AG04450 (cell line): ENCODE measurements at places on chromosomes 5 and 9.
A peak's percentile ranks its signal among the peaks of the same experiment; 100 is the strongest.

DNA sequence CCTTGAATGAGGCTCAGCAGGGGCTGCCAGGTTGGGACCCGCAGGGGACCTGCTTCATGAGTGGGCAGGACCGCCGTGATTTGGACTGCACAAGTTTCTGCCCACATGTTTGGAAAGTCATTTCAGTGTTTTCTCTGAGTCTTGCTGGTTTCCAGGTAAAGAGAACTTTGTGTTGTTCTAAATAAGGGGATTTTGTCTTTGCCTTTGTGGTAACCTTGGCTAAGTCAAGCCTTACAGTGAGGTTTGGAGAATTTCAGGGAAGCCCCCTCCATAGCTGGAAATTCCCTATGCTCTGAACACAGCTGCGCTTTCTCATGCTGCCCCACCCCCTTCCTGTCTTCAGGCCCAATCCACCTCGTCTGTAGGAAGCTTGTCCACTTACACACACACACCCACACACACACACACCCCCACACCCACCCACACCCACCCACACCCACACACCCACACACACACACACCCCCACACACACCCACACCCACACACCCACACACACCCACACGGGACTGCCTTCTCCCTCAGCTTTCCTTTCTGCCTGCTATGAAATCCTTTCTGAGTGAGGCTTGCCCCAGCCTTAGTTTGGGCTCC lies 270.1 kb downstream of the HSPA4 start:
- no peak for DNase-seq

DNA sequence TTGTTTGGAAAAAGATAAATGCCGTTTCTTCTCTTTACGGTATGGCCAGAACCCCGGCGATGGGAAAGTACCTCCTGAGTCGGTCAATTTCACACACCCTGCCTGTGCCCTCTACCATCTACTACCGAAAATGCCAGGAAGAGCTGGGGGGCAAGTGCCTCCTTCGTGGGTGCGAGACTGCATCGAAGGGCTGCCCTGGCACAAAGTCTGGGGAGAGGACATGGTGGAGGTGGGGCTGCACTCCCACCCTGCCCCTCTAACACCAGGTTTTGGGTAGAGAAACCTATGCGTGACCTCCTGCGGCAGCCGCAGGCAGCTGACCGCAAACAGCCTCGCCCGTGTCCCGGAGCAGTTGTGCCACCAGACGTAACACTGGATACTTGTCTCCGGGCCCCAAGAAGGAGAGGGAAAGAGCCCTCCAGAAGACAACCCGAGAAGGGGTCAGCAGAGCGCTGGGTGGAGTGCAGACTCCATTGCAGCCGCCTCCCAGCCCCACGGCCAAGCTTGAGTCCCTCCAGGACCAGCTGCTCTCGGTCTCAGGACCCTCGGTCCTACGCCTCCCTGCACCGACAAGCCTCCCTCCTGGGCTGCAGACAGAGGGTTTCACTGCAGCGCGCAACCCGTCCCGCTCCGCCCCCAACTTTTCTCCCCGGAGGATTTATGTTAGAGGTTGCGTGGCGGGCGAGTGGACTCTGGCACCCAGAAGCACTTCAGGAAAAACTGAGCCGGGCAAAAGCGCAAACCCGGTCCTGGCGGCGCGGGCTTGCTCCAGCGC lies 823 bp upstream of the PRDM6 start:
- no peak for DNase-seq

DNA sequence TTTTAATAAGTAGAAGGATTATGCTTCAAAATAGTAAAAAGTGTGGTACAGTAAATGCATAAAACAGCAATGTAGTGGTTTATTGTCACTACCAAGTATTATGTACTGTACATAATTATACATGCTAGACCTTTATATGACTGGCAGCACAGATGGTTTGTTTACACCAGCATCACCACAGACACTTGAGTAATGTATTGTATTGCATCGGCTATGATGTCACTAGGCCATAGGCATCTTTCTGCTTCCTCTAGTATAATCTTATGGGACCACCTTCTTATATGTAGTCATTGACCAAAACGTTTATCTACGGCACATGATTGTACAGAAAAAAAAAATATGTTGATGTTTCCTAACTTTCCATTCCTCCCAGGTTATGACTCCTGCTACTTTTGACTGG lies 31.9 kb upstream of the SSBP2 start:
- DNase-seq, result no peak

- no peak for DNase-seq
Measured at GRCh38 chr5:58012102-58012501, 447.8 kb downstream of the PLK2 start.

- DNase-seq, result peak; percentile 34
Measured at GRCh38 chr9:108885643-108886348, 23.7 kb downstream of the ACTL7A start.

- no peak for DNase-seq
Measured at GRCh38 chr5:174692982-174693422, 31.4 kb upstream of the MSX2 start.

GRCh38 chr5:81397176-81397575 lies 3.2 kb upstream of the ACOT12 start:
- DNase-seq, result no peak

GRCh38 chr9:74309654-74310053 lies 187.5 kb upstream of the RORB start:
- no peak for DNase-seq

DNA sequence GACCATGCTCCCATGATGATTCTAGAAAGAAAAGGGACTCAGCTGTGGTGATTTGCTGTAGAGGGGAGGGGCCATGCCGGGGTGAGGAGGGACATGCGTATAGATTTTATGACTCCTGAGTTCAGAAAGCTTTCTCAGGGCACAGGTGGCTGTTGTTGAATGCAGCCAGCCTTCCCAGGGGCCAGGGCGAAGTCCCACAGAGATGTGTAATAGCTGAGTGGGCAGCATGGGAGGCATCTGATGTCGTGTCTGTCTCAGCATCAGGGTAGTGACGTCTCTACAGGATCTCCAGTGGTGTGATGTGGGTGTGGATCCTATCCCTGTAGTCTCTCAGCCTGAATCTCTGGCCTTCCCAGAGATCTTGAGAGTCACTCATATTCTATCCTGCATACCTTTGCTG lies 7.8 kb upstream of the BOD1 start:
- no peak for DNase-seq

DNA sequence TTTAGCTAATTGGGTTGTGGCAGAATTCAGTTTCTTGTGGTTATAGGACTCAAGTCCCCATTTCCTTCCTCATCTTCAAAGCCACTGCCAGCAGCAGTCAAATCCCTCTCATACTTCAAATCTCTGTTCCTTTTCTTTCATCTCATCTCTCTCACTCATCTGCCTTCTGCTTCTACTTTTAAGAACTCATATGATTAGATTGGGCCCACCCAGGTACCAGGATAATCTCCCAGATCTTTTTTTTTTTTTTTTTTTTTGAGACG lies 8.0 kb upstream of the REEP5 start:
- DNase-seq, result no peak

DNA sequence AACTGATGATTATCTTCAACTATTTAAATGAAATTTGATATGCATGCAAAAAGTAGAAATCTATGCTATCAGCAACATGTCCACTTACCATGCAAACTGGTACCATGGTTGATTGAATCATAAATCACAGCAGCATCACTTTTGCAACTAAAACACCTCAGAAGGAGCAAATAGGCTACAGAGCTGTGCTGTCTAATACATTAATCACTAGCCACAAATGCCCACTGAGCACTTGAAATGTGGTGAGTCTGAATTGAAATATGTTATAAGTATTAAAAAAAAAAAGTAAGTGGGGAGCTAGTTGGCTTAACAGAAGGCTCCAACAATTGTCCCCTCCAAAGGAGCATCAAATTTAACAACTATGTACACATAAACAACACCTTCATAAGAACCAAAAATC lies 112.5 kb downstream of the FAM114A2 start:
- DNase-seq, result no peak

DNA sequence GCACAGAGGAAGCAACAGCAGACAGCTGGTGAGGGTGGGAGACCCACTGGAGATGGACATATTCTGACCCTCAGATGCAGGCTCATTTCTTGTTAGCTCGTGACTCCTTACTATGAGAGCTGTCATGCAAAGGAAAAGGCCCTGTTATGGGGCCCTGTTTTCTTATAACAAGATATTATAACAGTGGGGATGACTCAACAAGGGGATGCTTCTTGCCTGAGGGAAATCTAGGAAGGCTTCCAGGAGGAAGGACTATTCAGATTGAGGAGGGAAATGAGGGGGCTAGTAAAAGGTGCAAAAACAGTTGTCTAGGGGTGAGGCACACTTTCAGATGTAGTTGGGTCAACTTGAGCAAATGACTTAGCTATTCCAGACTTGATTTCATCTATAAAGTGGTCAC lies 83.0 kb downstream of the DAB2IP start:
- no peak for DNase-seq

DNA sequence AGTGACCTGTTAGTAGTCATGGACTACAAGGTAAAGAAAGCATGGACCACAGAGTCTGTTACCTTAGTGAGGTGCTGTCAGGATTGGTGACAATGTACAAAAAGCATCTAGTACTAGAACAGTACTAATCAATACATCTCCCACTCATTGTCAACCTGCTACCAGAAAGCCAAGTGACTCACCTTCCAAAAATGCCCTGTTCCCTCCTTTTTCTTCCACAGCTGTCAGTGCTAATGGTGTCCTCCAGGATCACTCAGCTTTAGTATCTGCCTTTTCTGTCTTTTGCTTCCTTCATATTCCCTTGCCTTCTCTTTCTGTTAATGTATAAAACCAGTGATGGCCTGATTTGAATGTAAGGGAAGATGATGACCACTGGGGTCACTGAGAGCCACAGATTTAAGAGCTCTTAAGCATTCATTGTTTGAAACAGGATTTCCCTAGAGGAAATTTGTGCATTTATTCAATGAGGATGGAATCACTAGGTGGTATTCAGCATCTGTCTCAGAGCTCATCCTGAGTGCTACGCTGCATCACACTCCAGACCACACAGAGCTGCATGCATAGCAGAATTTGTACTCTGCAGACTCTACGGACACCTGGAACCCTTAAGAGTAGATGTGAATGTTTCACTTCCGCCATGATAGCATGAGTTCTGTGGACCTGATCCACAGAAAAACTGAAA lies 71.0 kb downstream of the SV2C start:
- DNase-seq, result no peak

GRCh38 chr9:26904070-26904469 lies 11.5 kb upstream of the CAAP1 start:
- DNase-seq, result no peak

- no peak for DNase-seq
Measured at GRCh38 chr5:88287846-88288527, 19.3 kb upstream of the TMEM161B start.

DNA sequence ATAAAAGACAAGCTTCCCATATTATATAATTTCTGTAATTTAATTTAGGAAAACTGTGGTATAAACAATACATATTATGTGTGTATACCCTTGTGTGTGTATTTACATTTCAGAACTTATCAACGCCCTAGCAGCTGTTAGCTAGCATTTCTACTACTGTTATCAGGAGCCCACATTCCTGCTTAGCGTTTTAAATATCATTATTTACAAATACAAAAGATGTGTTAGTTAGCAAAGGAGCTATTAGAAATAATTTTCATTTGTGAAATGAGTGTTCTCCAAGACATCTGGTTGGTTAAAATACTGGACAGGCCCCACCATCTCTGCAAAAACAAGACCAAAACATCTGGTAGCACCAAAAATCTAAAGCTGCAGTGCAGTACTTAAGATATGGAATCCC lies 48.0 kb downstream of the EPB41L4A start:
- no peak for DNase-seq

DNA sequence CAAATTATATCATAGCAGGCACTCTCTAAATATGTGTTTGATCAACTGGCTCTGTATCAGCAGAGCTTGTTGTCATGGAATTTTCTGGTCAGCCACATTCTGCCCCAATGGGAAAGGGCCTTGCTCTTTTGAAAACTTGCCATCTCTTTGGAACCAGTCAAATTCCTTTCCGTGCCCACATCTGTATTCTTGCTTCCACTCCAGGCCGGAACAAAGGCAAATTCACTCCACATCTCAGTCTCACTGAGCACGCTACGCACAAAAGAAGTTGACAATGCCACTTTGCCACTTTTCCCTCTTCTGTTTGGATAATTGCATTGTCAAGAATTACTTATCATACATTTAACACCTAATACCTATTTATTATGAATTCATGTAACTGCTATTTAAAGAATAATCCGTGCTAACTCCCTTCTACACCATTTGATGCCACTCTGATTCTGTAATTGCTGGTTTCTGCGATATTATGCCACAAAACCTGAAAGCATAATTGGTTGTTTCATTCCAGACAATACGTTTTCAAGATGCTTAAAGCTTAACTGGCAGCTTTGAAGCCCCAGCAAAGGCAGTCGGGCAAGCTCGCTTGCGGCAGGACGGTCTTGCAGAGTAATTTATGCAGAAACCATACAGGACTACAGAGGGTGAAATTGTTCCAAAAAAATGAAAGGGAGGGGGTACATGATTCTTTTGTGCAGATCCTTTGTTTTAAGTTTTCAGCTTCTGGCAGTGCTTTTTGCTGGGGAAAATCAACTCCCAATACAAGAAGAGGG lies 277.7 kb downstream of the MSX2 start:
- no peak for DNase-seq

GRCh38 chr9:115980502-115980901 lies 173.1 kb upstream of the PAPPA start:
- DNase-seq, result no peak
